ENCODE measurements at places on chromosomes 2 and 18.

GRCh38 chr2:168432565-168433186 lies 23.4 kb upstream of the CERS6 start:
- DNase-seq: no peak

GRCh38 chr2:194385376-194385775 lies 1271.7 kb upstream of the SLC39A10 start:
- no peak for DNase-seq

GRCh38 chr2:231810905-231811304 lies 24.7 kb downstream of the COPS7B start:
- DNase-seq: no peak

- DNase-seq: no peak
These were observed 75.4 kb upstream of the MAP4K3 start for GRCh38 chr2:39512434-39512935.

DNA sequence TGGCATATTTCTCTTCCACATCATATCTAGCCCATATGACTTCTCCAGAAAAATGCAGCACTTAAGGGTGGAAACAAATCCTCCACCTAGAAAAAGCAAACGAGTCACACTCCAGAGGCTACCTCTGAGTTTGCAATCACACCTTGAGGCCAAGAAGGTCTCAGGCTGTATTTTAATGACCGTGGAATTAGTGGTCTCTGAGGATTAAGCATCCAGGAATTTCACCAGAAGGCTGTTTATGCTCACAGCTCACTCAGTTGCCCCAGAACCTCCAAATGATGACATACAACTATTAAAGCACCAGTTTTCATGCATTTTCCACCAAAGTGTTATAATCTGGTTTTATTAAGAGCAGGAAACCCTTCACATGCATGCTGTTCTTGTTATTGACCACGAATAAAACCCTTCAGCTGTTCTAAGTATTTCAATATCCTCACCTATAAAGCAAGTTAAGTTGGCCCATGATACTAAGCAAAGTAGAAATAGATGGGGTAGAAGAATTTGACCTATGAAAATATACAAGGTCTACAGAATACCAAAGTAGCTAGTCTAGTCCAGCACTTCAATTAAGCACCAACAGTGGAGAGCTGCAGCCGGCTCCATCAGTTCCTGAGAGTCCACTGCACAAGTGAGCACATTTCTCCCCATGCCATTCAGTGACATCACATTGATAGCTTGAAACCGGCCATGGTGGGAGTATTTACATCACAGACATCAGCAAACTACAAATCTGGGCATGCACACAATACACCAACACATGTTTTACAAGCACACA lies 39.5 kb upstream of the SLC14A1 start:
- DNase-seq: no peak

DNA sequence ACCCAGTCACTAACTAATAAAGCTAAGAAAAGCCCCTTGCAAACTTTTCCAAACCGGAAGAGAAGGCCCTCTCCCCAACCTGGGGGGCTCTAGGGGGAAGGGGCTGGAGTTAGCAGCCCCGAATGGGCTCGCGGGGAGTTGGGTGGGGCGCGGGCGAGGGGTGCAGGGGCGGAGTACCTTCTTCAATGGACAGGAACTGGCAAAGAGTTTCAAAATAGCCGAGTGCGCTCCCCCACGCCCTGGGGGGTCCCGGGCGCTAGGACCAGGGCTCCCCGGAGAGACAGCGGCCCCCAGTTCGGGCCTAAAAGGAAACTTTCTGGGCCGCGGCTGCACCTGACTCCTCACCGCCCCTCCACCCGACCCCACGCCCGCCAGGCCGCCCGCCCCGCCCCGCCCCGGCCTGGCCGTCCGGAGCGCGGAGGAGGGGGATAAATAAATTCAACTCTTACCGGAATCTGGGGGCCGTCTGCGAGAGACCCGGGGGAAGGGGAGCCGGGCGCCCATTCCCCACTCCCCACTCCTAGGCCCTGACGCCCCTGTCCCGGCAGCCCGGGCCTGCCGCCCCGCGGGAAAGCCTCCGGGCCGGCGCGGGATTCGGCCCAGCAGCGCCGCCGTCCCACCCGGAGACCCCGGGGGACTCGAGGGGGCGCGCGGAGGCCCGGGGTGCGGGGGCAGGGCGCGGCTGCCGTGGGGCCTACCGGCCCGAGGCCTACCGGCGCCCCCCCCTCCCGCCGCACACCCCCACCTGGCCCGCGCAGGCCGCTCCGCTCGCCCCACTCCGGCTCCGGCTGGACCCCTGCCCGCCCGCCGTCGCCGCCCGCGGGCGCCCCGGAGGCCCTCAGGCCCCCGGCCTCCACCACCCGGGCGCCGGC lies 868 bp downstream of the INO80D start:
- peak; percentile 17 for DNase-seq
